ENCODE measurements at places on chromosomes 5 and 9.

DNA sequence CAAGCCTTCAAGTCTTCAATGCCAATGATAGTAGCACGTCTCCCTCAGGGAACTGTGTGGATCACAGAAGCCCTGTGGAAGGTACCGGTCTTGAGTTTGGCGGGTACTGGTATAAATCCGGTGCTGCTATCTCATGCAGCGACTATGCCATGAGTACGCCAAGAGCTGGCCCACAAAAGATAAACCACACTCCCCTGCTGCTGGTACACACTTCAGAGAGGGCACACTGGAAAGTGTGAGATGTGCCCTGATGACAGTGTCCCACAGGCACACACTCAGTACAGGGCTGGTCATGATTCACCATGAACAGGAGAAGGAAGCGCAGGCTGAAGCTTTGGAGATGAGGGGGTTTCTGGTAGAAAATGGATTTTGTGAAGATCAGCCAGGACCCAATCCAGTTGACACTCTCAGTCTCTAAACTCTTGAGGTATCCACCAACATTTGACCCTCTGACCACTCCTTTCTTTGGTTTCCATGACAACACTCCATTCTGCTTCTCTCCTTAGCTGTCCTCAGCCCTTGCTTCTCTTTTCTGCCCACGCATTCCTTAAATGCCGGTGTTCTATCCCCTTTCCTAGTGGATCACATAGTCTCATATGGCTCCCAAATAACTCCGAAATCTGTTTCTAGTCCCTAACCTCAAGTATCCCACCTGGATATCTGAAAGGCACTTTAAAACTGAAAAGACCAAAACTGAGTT lies 5.1 kb downstream of the AMACR start:
- peaks cover 38% of the 10 kb centered on the region for H3K36me3 ChIP-seq
- no peak overlapping the region for H3K27ac ChIP-seq
- peaks cover 29% of the 10 kb centered on the region for H3K4me1 ChIP-seq
- H3K4me3 ChIP-seq = no peak overlapping the region
- H3K27me3 ChIP-seq = no peaks in the 10 kb centered on the region

GRCh38 chr5:148825716-148826052 lies 727 bp upstream of the ADRB2 start:
- H3K4me1 ChIP-seq = peaks cover 54% of the 10 kb centered on the region
- H3K4me3 ChIP-seq = peak overlapping the region; percentile 83
- peak overlapping the region; percentile 74 for H3K27ac ChIP-seq

- peaks cover 47% of the 10 kb centered on the region for H3K4me1 ChIP-seq
- DNase-seq = no peak
- H3K36me3 ChIP-seq = no peaks in the 10 kb centered on the region
- no peaks in the 10 kb centered on the region for H3K27me3 ChIP-seq
- H3K4me3 ChIP-seq = no peak overlapping the region
- H3K27ac ChIP-seq = peak overlapping the region; percentile 88
These were observed 101.7 kb upstream of the DAPK1 start for GRCh38 chr9:87395804-87396479.

- no peak for DNase-seq
- no peaks in the 10 kb centered on the region for H3K4me1 ChIP-seq
- no peak overlapping the region for H3K27ac ChIP-seq
- no peak overlapping the region for H3K4me3 ChIP-seq
These were observed 382.1 kb downstream of the KDM4C start for GRCh38 chr9:7139886-7140285.

- no peak overlapping the region for H3K4me3 ChIP-seq
- peaks cover 15% of the 10 kb centered on the region for H3K36me3 ChIP-seq
- DNase-seq = no peak
- peaks cover 4% of the 10 kb centered on the region for H3K4me1 ChIP-seq
- no peak overlapping the region for H3K27ac ChIP-seq
These were observed 25.6 kb downstream of the CEP78 start for GRCh38 chr9:78261403-78262001.

DNA sequence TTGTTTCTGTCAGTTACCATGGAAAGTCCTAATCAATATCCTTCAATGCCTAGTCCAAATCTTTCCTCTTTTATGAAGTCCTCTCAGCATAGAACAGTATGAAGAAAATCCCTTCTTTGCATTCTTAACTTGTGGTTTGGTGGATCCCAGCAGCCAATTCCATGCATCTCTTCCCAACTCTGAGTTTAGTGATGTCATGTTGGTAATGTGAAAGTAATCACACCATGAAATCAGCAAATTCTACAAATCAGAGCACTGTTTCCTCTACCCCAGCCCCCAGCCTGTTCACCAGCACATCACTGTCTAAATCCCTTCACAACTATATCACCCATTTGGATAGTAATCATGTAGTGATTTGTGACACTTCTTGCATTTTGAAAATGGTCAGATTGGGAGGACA lies 4.7 kb upstream of the C1QTNF2 start:
- peaks cover 2% of the 10 kb centered on the region for H3K4me1 ChIP-seq
- H3K27ac ChIP-seq = no peak overlapping the region
- DNase-seq = no peak
- peaks cover 2% of the 10 kb centered on the region for H3K36me3 ChIP-seq

GRCh38 chr9:21558615-21559401 lies 76.7 kb upstream of the IFNE start:
- peak overlapping the region; percentile 84 for H3K4me3 ChIP-seq
- H3K27ac ChIP-seq = peak overlapping the region; percentile 76
- peaks cover 18% of the 10 kb centered on the region for H3K4me1 ChIP-seq
- H3K36me3 ChIP-seq = no peaks in the 10 kb centered on the region

GRCh38 chr9:37187713-37188439 lies 67.5 kb downstream of the ZCCHC7 start:
- no peaks in the 10 kb centered on the region for H3K27me3 ChIP-seq
- H3K4me1 ChIP-seq = peaks cover 16% of the 10 kb centered on the region
- peaks cover 24% of the 10 kb centered on the region for H3K36me3 ChIP-seq
- H3K4me3 ChIP-seq = no peak overlapping the region
- peak overlapping the region; percentile 64 for H3K27ac ChIP-seq

DNA sequence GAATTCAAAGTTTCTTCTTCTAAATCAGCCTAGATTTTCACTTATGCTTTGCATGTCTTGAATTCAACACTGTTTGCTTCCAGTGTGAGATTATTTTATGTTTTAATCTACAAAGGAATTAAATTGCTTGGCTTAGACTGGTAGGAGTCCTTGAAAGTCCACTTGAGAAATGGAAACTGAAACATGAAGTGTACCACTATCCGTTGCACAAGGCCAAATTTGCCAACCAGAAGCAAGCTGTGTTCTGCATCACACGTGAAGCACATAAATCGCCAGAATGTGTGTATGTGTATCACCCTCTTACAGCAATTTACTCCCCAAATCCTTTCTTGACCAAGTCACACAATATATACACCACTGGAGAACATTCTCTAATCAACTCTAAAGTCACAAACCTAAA lies 10.3 kb downstream of the SEMA6A start:
- no peaks in the 10 kb centered on the region for H3K4me1 ChIP-seq
- DNase-seq = no peak
- H3K27me3 ChIP-seq = peaks cover 12% of the 10 kb centered on the region
- no peak overlapping the region for H3K27ac ChIP-seq

Measured in osteocyte (in vitro differentiated cells).